AG20443 (cell line): ENCODE measurements at places on chromosomes 12 and 14.

DNA sequence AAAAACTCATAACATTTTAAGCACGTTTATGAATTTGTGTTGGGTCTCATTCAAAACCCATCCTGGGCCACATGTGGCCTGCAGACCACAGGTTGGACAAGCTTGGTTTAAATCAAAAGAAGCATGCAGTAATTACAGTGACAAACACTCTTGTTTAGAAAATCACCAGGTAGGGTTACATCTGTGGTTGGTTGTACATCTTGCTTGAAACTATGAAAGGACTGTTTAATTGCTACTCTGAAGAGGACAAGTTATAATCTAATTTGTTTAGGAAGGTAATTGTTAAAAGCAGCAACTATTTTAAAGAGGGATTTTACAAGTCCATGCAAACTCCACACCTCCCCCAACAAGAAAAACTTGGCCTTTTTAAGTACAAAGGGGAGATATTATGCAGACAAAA is 4.0 kb downstream of the TRIP11 start:
- no peak for DNase-seq

GRCh38 chr14:23153851-23154796 is 29.3 kb downstream of the SLC7A8 start:
- DNase-seq = peak; percentile 93

GRCh38 chr14:56686416-56686815 is 106.8 kb downstream of the TMEM260 start:
- no peak for DNase-seq

- no peak for DNase-seq
Observed at GRCh38 chr12:54195737-54196347, 7.1 kb upstream of the SMUG1 start.

- peak; percentile 57 for DNase-seq
Observed at GRCh38 chr12:32051511-32052211, 55.0 kb upstream of the BICD1 start.

- no peak for DNase-seq
Observed at GRCh38 chr12:132593521-132593920, 16.9 kb downstream of the LRCOL1 start.

DNA sequence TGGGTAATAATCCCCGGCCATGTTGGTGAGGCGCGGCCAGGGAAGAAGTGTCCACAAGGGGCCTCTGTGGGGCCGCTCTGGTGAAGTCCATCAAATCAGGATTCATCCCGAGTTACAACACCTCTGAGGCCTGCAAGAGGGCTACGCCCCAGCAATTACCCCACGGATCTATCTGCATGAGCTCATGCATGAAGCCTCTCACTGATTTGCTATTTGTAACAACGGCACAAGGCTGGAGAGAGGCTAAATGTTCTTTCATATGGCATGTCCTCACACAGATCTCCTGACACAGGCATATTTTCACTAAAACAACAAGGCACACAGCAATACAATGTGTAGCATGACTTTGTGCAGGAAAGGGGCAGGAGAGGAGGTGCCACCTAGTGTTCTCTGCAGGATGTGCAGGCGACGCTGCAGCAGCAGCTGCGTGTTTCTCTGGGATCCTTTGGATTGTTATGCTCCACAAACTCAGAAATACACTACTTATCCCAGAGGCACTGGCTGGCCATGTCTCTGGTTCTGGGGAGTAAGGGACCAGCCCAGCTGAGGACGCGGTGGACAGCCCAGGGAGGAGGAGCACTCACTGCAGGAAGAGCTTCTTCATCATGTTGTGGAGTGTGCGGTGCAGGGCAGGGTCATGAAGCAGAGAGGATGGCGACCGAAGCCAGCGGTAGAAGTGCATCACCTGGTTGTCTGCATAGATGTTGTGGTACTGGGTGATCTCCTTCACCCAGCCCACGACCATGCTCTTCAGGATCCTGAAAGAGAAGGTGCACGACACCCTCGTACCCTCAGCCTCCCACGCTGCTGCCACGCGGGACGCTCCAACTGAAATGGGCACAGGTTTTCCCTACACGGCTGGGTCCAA is 20.2 kb downstream of the P2RX2 start:
- peak; percentile 84 for DNase-seq

- no peak for DNase-seq
Observed at GRCh38 chr12:31887109-31887811, 72.0 kb upstream of the RESF1 start.

DNA sequence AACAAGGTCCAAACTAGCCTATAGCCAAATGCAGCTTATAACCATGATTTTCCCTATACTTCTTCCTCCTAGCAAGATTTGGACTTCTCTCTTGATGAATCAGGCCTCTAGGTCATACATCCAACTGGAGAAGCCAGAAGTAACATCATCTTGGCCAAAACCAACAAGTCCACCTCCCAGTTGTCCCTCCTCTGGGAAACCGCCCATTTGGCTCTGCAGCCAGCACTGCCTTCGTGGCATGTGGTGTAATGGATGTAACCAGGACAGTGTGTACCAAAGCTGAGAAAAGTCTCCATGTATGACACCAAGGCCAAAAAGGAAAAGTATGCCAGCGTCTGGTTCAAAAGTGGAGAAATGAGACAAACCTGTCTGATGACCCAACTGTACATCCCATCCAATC is 59.3 kb upstream of the VASH1 start:
- DNase-seq = no peak

- no peak for DNase-seq
Observed at GRCh38 chr12:57332646-57333312, 81.8 kb upstream of the STAC3 start.

DNA sequence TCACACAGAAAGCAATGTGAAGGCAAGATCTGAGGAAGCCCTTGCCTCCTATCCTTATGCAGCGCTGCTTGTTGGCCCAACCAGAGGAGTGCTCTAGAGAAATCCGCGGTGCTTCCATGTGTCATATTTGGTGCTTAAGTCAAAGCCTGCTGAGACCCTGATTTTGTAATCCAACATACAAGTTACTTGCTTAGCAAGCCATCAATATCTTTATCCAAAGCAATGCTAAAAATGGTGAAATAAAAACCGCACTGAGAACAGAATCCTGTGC is 250.0 kb downstream of the MED13L start:
- no peak for DNase-seq

DNA sequence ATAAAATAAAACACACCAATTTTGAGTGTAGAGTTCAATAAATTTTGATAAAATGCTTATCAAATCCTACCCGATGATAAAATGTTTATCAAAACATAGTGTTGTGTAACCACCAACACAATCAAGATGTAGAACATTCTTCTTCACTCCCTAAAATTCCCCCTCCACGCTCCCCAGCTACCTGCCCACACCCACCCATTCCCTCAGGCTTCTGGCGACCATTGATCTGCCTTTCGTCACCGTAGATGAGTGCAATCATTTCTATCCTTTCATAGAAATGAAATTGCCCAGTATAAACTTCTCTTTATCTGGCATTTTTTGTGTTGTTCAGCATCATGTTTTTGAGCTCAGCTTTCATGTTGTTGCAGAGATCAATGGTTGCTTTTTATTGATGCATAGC is 90.7 kb upstream of the TBX3 start:
- no peak for DNase-seq

DNA sequence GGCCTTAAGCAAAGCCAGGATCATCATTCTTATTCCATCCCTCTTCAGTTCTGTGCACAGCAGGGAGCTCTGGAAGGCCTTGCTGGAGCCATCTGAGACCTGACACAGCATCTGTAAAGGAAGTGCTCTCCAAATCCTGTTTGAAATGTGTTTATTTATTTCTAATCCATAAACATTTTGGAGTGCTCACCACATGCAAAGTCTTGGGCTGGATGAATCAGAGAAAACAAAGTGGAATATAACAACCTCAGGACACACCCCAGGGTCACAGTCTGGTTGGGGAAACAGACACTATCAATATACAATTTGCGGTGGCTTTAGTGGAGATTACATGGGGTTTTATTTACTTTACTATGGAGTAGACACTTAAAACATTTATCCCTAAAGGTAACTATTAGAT is 54.3 kb downstream of the BMP4 start:
- no peak for DNase-seq

DNA sequence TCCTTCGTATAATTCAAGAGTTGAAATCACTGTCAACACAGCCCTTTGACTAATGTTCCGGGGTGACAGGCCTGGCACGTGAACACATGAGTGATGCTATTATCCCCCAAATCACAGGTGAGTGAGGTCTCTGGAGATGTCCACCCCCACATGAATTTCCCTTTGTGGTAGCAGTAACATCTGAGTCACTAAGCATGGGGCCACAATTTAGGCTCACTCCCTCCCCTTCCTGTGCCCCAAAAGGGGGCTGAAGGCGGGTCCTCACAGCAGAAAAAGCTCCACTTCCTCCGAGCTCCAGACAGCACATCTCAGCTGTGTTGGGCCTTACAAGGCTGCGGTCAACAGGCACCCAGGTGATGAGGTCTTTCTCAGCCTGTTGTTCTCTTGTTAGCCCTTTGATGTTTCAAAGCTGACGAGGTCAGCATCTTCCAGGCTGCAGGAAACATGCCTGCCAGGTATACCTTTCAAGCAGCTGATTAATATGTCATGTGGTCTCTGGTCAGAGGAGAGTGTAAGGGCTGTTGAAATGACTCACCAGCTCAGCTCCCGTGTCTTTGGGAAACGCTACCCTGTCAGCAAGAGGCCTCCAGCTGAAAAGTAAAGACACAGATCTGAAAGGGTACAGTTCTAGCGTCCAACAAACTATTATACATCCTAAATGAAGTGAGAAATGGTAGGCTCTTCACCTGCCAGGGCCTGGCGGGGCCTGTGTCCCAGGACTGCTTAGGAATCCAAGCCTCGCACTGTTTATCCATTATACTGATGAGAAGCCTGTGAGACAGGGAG is 107.3 kb downstream of the ZFP36L1 start:
- peak; percentile 47 for DNase-seq

- no peak for DNase-seq
Observed at GRCh38 chr14:92584816-92585215, 71.2 kb downstream of the RIN3 start.

DNA sequence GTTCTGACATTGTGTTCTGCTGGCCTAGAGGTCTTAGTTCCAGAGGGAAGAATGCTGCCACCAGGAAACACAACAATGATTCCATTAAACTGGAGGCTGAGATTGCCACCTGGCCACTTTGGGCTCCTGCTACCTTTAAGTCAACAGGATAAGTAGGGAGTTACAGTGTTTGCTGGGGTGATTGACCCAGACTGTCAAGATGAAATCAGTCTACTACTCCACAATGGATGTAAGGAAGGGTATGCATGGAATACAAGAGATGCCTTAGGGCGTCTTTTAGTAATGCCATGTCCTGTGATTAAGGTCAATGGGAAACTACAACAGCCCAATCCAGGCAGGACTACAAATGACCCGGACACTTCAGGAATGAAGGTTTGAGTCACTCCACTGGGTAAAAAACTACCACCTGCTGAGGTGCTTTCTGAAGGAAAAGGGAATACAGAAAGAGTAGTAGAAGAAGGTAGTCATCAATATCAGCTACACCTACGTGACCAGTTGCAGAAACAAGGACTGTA is 852.6 kb downstream of the LRFN5 start:
- no peak for DNase-seq

- no peak for DNase-seq
Observed at GRCh38 chr14:46384611-46385010, 267.0 kb downstream of the RPL10L start.

DNA sequence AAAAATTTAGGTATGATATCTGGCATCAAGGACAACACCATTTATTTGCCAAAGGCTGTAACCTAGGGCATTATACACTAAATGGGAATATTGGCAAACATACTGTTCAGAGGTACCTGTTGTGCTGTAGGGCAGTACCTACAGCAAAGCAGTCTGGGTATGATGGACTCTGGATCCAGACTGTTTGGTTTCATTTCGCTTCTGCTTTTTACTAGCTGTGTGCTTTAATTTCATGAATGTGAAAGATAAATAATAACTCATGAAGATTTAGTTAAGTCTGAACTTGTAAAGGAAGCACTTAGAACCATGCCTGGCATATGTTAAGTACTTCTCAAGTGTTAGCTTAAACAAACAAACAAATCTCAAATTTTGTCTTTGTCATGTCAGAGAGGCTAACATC is 17.7 kb upstream of the SLC38A2 start:
- no peak for DNase-seq

GRCh38 chr14:95601650-95602049 is 66.8 kb downstream of the GLRX5 start:
- DNase-seq = no peak

- DNase-seq = no peak
Observed at GRCh38 chr14:94047581-94047980, 21.4 kb downstream of the OTUB2 start.

- no peak for DNase-seq
Observed at GRCh38 chr12:104551313-104551931, 94.7 kb downstream of the CHST11 start.

- no peak for DNase-seq
Observed at GRCh38 chr12:89655841-89656240, 52.8 kb downstream of the ATP2B1 start.

DNA sequence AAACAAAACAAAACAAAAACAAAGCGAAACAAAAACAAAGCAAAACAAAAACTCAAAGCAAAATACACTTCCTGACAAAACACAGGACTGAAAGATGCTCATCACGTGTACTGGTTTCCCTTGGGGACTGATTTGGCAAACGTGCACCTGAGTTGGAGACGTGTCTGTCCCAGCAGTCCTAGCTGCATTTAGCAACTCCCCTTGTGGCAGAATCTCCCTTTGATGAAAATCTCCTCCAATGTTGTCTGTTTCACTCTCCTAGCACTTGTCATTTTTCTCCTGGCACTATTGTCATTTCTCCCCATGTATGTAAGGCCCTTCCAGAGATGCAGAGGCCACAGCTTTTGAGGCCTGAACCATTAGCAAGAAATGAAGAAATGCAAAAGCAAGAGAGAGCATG is 6.8 kb upstream of the SLC24A4 start:
- DNase-seq = no peak

DNA sequence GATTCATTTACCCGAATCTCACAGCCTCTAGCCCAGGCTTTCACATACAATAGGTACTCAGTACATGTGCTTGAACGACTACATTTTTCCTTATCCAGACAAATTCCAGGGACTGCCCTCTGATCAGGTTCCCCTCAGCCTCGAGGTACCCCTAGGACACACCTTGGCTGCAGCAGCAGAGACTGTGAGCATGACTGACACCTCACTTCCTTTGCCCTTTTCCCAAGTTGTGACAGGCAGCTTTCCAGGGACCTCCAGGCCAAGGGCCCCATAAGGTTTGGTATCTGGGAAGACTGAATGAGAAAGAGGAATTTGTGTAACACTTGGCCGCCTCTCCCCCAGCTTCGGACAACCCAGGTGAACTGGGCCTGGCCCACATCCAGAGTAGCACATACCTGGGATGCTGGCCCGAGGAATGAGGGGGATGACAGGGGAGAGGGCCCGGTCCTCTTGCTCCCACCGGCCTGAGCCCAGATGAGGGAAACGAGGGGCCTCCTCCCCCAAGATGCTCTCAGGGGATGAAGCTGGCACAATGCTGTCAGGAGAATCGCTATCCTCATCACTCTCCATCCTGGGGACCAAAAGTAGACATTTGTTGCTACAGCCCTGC is 10.2 kb upstream of the PRKAG1 start:
- DNase-seq = no peak

- DNase-seq = no peak
Observed at GRCh38 chr14:23103581-23103980, 1.2 kb downstream of the CIROP start.

GRCh38 chr14:101217080-101217463 is 313.6 kb upstream of the RTL1 start:
- no peak for DNase-seq

GRCh38 chr12:47805417-47805816 is 14.3 kb downstream of the HDAC7 start:
- DNase-seq = no peak
